Adrenal gland (tissue), 19 donors: ENCODE measurements at places on chromosomes 7 and 10. TPM values are rescaled to one million over a fixed set of nuclear protein-coding genes. Genes with fewer than 3 reads are reported as not detected.

Gene C10orf88
- total RNA-seq = 6.2 TPM

Gene GSTO1
- 141 TPM for total RNA-seq

Gene ACSM6
- not detected for total RNA-seq

Gene KDM7A
- total RNA-seq = 5.4 TPM

Gene LRRD1
- total RNA-seq = 0.16 TPM

Gene GSDME
- total RNA-seq = 10.3 TPM
